ENCODE measurements at places on chromosomes 11 and 22.
A peak's percentile ranks its signal among the peaks of the same experiment; 100 is the strongest.

GRCh38 chr11:87421422-87421821 is 383.7 kb downstream of the TMEM135 start:
- DNase-seq = peak; percentile 57

DNA sequence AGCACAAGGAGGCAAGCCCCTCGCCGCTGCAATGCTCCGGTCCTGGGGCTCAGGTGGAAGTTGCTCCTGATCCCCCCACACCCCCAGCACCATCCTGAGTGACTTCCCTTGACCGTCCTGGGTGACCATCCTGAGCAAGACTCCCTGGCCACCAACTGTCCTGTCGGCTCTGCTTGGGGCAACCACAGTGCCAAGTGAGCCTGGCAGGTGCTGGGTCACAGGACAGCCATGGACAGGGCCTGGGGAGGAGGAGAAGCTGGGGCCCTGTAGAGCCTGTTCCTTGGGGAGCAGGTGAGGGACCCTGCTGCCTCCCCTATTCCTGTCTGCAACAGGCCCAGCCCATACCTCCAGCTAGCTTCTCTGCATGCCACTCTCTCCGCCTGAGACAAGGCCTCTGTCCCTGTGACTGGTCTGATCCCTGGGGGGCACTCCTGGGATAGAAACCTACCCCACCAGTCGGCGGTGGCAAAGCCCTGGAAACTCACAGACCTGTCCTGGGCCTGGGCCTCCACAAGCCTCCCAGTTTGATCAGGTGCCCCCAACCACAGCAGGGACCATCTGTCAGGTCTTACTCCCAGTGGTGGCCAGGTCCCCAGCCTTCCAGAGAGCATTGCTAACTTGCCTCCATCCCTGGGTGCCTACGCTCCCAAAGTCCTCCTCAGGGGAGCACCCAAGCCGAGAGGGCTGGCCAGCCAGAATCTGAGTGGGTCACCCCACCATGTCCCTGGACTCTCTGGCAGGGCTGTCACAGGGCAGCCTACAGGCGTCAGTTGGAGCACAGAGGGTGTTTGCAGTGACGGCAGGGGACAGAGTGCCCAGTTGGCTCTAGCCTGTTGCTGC is 68.7 kb upstream of the WNT7B start:
- DNase-seq = no peak

DNA sequence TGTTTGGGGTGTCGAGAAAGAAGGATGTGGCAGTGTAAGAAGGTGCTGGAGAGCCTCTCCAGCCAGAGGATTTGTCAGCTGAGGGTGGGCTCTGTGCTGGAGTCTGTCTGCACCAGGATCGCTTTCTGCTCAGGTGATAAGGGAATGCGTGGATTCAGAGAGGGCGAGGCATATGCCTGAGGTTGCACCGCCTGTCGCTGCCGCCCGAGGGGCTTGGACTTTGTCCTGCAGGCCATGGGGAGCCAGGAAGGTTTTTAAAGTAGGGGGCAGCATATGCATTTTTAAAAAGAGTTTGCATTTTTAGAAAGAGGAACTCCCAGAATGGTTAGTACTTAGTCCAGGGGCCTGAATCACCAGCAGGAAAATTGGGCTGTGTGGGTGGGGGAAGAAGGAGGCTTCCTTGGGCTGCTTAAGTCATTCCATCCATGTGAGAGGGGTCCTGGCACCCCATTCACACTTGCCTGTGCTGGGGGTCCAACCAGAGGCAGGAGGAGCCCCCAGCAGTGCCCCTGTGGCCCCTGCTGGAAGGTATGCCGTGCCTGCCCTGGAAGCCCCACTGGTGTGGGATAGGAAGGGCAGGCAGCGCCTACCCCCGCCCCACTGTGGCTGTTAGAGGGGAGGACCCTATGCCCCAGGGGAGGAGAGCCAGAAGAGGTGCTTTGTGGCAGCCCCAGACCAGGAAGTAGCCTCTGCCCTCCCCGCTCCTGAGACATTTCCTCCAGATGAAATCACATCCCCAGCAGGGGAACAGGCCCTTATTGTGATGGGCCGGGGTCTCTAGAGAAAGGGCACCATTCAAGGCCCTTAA is 35.8 kb upstream of the MYRF start:
- no peak for DNase-seq

DNA sequence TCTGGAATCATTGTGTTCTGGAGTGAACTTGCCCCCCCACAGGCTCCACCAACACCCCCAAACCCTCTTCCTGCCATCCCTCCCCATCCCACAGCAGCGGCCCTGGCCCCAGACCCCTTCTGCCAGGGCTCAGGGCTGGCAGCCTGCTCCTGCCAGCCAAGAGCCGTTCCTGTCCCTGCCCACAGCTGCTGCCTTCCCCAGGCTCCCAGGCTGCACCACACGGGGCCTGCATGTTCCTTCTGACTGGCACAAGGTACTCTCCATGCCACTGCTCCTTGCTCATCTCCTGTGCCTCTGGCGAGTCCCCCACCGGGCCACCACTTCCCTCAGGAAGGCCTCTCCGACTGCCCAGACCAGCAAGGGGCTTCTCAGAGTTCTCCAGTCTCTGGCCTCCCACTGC is 4.9 kb downstream of the GP1BB start:
- DNase-seq = no peak

GRCh38 chr22:20885017-20885556 is 26.3 kb downstream of the SNAP29 start:
- no peak for DNase-seq

GRCh38 chr11:110028921-110029320 is 64.3 kb upstream of the ZC3H12C start:
- no peak for DNase-seq

GRCh38 chr22:44664149-44664548 is 37.9 kb upstream of the PRR5 start:
- DNase-seq = no peak

DNA sequence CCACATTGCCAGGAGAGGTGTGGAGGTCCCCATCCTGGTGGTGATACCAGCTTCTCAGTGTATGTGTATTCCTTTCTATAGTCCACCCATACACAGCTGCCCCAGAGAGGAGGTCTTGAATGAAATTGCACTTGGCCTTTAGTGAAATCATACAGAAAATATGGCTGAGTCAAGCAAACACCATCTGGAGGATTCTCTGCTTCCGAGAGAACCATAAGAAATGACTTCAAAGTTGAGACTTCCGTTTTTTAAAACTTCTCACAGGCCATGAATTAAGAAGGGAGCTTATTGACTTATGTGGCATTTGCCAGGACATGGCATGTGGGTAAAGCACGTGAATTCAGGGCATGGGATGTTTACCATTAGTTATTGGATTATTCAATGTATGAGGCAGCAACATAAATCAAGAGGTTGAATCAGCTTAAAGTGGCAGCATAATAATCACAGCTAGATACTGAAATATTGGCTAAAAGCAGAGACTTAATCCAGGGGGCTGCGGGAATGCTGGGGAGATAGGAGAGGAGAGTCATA is 119.1 kb upstream of the MTNR1B start:
- DNase-seq = no peak

DNA sequence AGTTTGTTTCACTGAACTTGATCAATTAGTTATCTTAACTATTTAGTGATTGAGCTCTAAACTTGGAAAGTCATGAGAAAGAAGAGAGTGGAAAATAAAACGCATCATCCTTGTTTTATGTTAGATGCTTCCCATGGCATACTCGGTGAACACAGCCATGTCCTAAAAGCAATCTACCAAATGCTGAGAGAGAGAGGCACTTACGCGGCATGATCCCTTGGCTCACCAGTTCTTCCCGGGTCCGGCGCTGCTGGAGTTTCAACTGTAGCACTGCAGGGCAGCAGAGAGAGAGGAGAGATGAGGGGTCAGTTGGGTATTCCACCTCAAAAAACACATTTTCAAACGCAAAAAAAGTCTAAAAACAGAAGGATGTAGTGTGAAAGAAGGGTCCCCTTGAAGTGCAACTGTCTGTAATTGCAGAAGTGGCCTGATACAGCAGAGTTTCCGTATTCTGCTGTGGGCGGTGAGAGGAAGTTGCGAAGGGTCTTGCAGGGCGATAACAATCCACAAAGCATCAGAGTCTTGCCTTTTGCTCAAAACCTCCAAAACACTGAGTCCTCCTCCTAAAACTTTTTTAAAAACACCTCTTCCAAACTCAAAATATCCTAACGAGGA is 92.7 kb downstream of the SGSM3 start:
- DNase-seq = no peak

GRCh38 chr11:93984936-93985335 is 36.2 kb upstream of the HEPHL1 start:
- no peak for DNase-seq

GRCh38 chr11:46345881-46346484 is 1.3 kb upstream of the DGKZ start:
- DNase-seq = no peak
